Activated CD8-positive, alpha-beta T cell treated with anti-CD3 and anti-CD28 coated beads for 36 hours (primary cell): ENCODE measurements at places on chromosomes 6 and 20. TPM values are rescaled to one million over a fixed set of nuclear protein-coding genes. Genes with fewer than 3 reads are reported as not detected.

- DNase-seq: no peak
Measured at GRCh38 chr6:135358251-135358821, 139.2 kb downstream of the AHI1 start.

DNA sequence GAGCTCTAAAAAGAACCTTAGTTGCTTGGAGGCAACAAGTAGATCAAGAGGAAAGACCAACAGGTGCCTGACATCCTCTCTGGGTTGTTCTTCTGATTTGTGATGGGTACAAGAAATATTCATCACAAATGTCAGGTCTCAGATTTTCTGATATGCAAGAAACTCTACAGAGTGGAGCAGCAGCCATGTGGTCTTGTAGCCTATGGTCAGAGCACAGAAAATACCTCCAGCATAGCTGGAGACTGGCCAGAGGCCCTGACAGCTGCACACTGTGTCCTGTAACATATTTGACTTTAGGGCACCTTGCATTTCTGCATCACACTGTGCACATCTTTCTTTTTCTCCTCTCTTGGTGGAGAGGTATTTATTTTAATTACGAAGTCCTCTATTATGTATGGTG is 116.3 kb downstream of the GMPR start:
- no peak for DNase-seq

DNA sequence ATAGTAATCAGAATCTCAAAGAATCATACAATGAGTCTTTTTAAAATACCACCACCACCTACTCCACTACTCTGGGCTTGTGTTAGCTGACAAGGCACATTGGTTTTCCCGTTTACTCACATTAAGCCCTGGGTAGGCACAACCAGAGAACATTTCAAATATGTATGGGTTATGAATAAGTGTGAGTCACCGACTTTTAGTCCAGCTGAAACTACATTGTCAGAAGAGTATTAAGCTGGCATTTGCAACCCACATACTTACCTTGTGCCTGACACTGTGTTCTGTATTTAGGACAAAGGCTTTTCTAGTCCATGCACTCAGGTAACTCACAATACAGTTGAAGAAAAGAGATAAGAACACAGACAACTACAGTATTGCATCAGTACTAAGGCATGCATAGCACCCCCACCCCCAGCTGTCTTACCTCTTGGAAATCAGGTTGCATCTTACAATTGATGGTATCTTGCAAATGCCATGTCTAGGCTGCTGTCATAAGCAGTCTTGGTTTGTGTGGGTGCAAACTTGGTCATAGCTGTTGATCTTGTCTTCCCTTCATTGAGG is 40.3 kb upstream of the AHI1 start:
- peak; percentile 82 for DNase-seq

DNA sequence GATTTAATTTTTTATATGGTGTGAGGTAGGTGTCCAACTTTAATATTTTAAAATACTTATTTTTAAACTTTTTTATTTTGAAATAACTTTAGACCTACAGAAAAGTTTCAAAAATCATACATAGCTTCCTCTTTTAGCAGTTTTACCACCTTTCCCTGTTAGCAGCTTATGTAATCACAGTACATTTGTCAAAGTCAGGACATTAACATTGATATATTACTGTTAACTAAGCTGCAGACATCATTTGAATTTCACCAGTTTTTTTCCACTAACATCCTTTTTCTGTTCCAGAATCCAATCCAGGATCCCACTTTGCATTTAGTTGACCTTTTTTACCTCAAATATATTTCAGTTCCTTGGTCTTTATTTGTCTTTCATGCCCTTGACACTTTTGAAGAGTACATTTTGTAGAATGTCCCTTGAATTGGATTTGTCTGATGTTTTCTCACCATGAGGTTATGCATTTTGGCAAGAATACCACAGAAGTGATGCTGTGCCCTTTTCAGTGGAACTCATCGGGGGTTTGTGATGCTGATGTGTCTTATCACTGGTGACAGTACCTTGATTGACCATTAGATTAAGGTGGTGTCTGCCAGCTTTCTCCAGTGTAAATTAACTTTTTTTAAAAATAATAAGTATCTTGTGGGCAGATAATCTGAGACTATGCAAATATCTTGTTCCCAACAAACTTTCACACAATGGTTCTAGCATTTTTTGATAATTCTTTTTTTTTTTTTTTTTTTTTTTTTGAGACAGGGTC is 33.4 kb downstream of the TTLL9 start:
- DNase-seq: no peak

- no peak for DNase-seq
Measured at GRCh38 chr6:108699290-108700041, 138.7 kb downstream of the FOXO3 start.

DNA sequence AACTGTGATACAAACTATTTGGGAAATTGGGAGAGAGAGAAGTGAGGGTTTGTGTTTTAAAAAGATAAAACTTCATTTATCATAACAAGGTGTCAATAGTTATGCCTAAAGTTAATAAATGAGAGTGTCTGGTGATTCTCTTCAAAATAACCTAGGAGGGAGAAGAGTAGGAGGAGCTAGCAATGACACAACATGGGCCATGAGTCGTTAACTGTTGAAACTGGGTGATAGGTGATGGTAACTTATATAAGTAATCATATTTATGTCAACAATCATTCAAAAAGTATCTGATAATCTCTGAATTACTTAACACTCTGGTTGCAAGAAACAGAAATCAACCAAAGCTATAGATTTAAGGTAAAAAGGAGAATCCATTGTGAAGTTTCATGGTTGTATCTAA is 46.8 kb upstream of the INSM1 start:
- no peak for DNase-seq

DNA sequence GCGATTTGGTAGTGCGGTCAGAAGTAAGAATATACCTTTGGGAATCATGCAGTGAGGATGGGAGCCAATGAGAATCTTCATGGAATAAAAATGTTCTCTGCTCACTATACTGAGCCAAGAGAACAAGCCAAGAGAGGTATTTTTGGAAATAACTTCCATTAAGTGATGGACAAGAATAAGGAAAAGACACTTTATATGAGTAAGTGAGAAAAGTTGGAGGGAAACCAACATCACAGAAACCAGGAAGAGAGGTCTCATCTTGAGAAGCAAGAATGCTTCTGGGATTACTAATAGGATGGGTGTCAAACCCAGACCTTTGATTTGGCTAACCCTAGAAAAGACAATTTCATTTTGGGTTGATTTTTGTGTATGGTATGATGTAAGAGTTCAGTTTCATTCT is 181.2 kb upstream of the JAG1 start:
- no peak for DNase-seq

DNA sequence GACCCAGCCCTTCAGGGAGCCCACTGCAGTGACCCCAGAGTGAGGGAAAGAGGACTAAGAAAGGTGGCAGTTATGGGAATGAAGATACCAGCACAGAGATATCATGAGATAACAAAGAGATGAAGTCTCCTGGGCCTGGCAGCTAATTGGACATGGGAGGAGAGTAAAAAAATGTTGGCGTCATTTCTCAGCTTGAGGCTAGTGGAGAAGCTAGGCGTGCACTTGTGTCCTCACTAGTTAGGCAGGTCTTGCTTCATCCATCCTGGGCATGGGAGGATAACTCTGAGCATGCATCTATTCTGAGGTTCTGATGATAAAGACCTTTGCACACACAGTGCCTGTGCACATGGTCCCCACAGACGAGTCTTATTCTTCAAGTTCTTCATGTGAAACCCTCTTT is 4.1 kb upstream of the GFOD1 start:
- no peak for DNase-seq

LAMA2 gene
- total RNA-seq: 0.69 TPM

- no peak for DNase-seq
Measured at GRCh38 chr6:111711984-111712752, 106.5 kb upstream of the TRAF3IP2 start.

DNA sequence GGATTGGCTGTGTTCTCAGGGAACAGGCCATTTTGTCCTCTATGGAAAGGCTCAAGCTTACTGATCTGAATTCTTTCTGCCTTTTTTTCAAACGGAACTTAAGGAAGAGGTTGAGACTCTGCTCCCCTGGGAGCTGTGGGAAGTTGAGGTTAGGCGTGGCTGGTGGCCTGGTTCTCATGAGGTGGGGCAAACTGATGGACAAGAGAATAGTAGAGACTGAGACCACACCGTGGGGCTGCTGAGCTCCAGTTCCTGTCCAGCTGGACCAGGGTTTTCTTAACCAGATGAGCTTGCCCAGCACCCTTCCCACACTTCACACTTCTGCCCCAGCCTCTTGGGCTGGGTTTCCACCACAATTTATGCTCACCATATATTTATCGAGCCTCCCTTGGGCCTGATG is 6.1 kb downstream of the AP5S1 start:
- DNase-seq: no peak

SEC63 gene
- 89.9 TPM for total RNA-seq

DNA sequence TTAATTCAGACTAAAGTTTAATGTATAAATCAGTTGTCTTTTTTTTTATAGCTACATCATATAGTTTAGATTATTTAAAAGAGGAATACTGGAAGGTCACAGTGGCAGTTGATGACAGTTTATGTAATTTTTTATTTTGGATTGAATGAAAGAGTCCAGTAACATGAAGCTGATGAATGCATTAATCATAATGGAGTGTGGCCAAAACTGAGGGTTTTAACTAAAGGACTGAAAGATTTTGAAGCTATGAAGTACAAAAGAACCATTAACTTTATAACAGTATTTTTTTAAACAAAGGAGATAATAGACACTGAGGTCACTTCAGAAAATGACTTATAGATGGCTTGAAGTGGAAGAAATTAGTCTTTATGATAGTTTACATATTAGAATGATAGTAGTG is 41.3 kb downstream of the TRMT11 start:
- DNase-seq: no peak

- DNase-seq: no peak
Measured at GRCh38 chr20:53284256-53284655, 309.4 kb downstream of the ZNF217 start.

EYS gene
- not detected for total RNA-seq

DNA sequence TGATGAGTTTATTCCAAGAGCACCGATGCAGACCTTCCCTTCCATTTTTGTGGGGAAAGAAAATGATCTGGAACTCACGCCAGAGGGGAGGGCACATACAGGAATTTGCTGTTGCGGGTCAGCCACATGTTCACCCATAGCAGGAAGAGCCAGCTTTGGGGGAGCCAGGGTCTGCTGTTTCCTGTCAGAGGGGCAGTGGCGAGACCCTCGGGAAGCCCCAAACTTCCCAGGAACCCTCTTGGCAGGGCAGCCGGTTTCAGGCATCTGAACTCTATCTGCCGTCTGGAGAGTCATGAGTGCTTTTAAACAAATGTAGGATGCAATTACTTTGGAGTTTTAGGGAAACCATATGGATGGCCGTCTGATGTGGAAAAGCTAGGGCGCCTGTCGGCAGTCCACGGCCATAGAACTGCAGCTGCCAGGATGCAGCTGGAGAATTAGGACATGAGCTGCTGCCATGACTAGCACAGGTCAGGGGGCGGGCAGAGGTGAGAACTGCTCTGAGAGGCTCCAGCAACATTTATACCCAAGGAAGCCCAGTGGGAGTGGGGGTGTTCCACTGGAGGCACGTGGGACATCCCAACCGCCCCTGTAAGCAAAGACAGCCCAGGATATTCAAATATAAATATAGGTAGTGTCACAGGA is 14.8 kb upstream of the SERPINB9 start:
- DNase-seq: no peak

GRCh38 chr6:72975352-72975752 is 249.9 kb downstream of the KHDC1L start:
- DNase-seq: no peak

DNA sequence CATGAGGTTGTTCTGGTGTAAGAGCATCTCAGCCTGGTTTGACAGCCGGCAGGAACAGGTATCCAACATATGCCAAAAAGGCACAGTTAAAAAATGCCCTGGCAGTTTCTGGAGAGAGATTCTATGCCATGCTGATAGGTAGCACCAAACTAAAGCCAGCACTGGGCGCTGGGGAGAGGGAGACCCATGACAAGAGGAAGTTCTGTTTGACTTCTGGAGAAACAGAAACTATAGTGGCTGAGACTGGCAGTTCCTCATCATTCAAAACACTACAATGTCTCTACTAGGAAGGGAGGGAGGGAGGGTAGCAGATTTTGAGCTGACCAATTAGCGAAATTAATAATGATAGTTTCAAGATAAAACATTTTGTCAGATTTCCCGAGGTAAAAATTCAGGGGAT is 174.1 kb downstream of the ADAT2 start:
- DNase-seq: no peak
